Gastroesophageal sphincter (tissue), 4 donors: ENCODE measurements at places on chromosomes 3 and 15.
A peak's percentile ranks its signal among the peaks of the same experiment; 100 is the strongest.

DNA sequence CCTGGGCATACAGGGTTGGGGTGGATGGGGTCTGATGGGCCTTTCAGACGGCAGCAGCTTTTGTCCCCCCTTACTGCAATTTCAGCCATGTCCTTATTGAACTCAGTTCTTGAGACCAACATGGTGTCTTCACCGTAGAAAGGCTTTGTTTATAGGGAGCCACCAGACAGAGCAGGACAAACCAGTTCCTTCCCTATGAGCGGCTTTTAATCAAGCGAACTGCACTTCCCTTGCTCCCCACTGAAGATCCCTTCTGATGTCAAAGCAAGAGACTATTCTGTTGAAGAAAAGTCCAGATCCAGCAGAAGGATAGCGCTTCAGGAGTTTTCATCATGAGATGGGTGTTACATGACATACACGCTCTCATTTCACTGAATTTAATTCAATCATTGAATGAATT lies 100.4 kb downstream of the CD47 start:
- H3K27ac ChIP-seq = no peak overlapping the region
- no peak for ATAC-seq
- no peaks in the 10 kb centered on the region for H3K27me3 ChIP-seq
- peaks cover 10% of the 10 kb centered on the region for H3K4me1 ChIP-seq
- no peak overlapping the region for H3K4me3 ChIP-seq

- peaks cover 10% of the 10 kb centered on the region for H3K4me1 ChIP-seq
- H3K36me3 ChIP-seq = no peaks in the 10 kb centered on the region
- no peaks in the 10 kb centered on the region for H3K27me3 ChIP-seq
- ATAC-seq = no peak
- H3K27ac ChIP-seq = no peak overlapping the region
These were observed 4.6 kb downstream of the AAGAB start for GRCh38 chr15:67249830-67250229.

- H3K36me3 ChIP-seq = no peaks in the 10 kb centered on the region
- H3K4me1 ChIP-seq = no peaks in the 10 kb centered on the region
- H3K27ac ChIP-seq = no peak overlapping the region
- no peak for ATAC-seq
- H3K4me3 ChIP-seq = no peak overlapping the region
These were observed 126.0 kb upstream of the MITF start for GRCh38 chr3:69613286-69613685.

DNA sequence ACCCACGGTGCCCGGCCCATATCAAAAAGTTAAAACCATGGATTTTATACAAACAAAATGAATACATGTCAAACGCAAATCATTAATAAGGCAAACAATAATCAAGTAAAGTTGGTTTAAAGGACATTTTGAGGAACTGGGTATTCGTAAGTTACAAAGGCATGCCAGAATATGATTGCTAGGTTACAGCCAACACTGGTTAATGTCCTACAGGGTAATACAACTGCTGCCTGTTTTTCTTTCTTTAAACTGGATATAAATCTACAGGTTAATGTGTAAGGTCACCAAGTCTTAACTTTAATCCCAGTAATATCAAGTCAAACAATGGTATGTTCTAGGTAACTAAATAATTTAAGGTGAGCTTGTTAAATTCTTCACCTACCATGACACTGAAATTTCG lies 166.1 kb downstream of the PTPRG start:
- H3K27ac ChIP-seq = no peak overlapping the region
- no peak overlapping the region for H3K4me3 ChIP-seq
- ATAC-seq = no peak
- H3K36me3 ChIP-seq = no peaks in the 10 kb centered on the region
- H3K27me3 ChIP-seq = no peaks in the 10 kb centered on the region
- H3K4me1 ChIP-seq = no peaks in the 10 kb centered on the region

- no peaks in the 10 kb centered on the region for H3K36me3 ChIP-seq
- ATAC-seq = no peak
- H3K27ac ChIP-seq = no peak overlapping the region
- no peaks in the 10 kb centered on the region for H3K27me3 ChIP-seq
These were observed 63.3 kb downstream of the SEMA3G start for GRCh38 chr3:52381623-52382022.

DNA sequence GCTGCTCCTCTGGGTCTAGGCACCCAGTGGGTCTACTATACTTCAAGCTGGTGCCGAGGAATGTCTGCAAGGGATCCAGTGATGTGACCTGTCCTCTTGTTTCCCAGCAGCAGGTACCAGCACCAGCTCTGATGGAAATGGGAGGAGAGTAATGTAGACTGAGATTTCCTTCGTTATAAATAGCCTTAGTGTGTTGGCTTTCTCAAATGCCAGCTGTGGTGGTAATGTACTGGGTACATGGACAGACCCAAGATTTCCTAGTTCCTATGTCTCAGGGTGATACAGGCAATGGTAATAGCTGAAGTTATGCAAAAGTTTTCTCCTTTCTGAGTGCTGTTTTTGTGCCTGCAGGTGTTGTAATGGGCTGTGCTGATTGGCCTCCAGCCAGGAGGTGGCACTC lies 33.0 kb upstream of the ABI3BP start:
- H3K27me3 ChIP-seq = no peaks in the 10 kb centered on the region
- no peaks in the 10 kb centered on the region for H3K36me3 ChIP-seq
- no peak overlapping the region for H3K27ac ChIP-seq
- ATAC-seq = no peak

- no peak overlapping the region for H3K4me3 ChIP-seq
- H3K27ac ChIP-seq = no peak overlapping the region
- ATAC-seq = peak; percentile 34
- H3K27me3 ChIP-seq = no peaks in the 10 kb centered on the region
- peaks cover 52% of the 10 kb centered on the region for H3K36me3 ChIP-seq
These were observed 30.7 kb upstream of the WDR49 start for GRCh38 chr3:167684388-167684993.

DNA sequence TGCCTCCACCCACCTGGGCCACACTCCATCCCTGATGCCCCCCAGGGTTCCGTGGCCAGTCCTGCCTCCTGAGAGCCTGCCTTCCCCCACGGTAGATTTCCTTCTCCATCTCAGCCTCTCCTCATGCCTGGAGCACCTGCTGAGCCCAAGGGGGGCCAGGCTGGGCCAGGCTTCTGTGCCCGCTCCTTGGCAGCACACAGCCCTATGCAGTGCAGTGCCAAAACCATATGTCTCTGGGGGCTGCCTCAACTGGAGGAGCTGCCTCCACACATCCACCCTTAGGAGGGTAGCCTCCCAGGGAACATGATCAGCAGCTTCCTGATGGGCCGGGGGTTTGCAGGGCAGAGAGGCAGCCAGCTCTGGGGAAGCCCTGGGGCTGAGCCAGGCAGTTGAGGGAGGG lies 24.6 kb upstream of the GATA2 start:
- H3K27ac ChIP-seq = no peak overlapping the region
- no peak overlapping the region for H3K4me3 ChIP-seq
- no peaks in the 10 kb centered on the region for H3K36me3 ChIP-seq
- H3K27me3 ChIP-seq = peaks cover 43% of the 10 kb centered on the region
